ENCODE measurements at places on chromosomes 12 and 14. TPM values are rescaled to one million over a fixed set of nuclear protein-coding genes. Genes with fewer than 3 reads are reported as not detected.

C14orf132 gene
- total RNA-seq: 118 TPM

CLEC2A gene
- total RNA-seq: not detected

EML5 gene
- total RNA-seq: 45.4 TPM

SOAT2 gene
- not detected for total RNA-seq

HOXC12 gene
- total RNA-seq: not detected

LHX5 gene
- total RNA-seq: 4.8 TPM

FNTB gene
- total RNA-seq: 16.4 TPM

TAS2R10 gene
- 3.7 TPM for total RNA-seq

IL22 gene
- not detected for total RNA-seq

SPTLC2 gene
- total RNA-seq: 49.1 TPM

Measured in diencephalon (tissue), 1 donor.